ENCODE measurements at places on chromosomes 16 and 17. TPM values are rescaled to one million over a fixed set of nuclear protein-coding genes. Genes with fewer than 3 reads are reported as not detected.

The PPY gene
- total RNA-seq = not detected

The MPV17L gene
- total RNA-seq = 37.6 TPM

The CCDC144A gene
- total RNA-seq = 1.2 TPM

- H3K4me3 ChIP-seq = no peak overlapping the region
- H3K4me1 ChIP-seq = no peaks in the 10 kb centered on the region
- H3K36me3 ChIP-seq = no peaks in the 10 kb centered on the region
Measured at GRCh38 chr17:69961501-69962145, 113.4 kb upstream of the KCNJ16 start.

DNA sequence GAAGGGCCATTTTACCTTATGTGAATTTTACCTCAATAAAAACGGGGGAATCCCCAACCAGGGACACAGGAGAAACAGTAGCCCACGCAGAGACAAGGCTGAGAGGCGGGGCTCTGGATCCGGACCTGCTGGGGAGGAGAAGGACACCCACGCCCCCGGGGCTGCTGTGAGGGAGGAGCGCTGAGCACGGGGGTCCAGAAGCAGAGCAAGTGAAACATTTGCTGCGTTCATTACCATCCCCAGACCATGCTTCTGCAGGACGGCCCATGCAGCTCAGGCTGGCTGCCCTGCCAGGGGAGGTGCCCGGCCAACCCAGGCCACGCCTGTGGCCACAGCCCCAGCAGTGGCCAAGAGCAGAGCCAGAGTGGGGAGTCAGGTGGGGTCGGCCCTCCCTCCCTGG, 50.0 kb downstream of the KCNJ18 start:
- DNase-seq = no peak
- H3K4me3 ChIP-seq = no peak overlapping the region
- no peaks in the 10 kb centered on the region for H3K27me3 ChIP-seq
- H3K36me3 ChIP-seq = peaks cover 3% of the 10 kb centered on the region
- H3K4me1 ChIP-seq = no peaks in the 10 kb centered on the region

DNA sequence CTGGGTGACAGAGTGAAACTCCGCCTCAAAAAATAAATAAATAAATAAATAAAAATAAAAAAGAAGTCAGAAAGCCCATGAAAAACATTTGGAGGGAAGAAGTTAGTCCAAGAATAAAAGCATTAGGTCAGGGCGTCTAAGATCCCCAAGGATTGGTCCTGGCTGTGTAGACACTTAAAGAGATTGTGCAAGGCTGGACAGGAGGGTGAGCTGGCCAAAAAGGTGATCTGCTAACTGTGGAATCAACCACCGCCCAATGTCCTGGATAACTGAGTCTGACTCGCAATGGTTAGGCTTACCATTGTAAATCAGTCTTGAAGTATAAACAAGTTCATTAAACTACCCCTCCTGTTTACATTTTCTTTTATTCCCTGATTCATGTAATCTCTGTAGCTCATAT, 8.8 kb upstream of the ABCA8 start:
- no peak overlapping the region for H3K27ac ChIP-seq
- no peaks in the 10 kb centered on the region for H3K27me3 ChIP-seq
- no peaks in the 10 kb centered on the region for H3K36me3 ChIP-seq
- H3K4me1 ChIP-seq = no peaks in the 10 kb centered on the region
- DNase-seq = no peak
- H3K4me3 ChIP-seq = no peak overlapping the region

- no peak overlapping the region for H3K27ac ChIP-seq
- no peaks in the 10 kb centered on the region for H3K36me3 ChIP-seq
- no peak overlapping the region for H3K4me3 ChIP-seq
- H3K4me1 ChIP-seq = peaks cover 2% of the 10 kb centered on the region
Measured at GRCh38 chr17:61002316-61002736, 324.7 kb downstream of the BCAS3 start.

GRCh38 chr17:57466521-57466920, 210.2 kb downstream of the MSI2 start:
- peaks cover 31% of the 10 kb centered on the region for H3K4me1 ChIP-seq
- no peak overlapping the region for H3K4me3 ChIP-seq
- H3K27me3 ChIP-seq = no peaks in the 10 kb centered on the region
- DNase-seq = no peak

DNA sequence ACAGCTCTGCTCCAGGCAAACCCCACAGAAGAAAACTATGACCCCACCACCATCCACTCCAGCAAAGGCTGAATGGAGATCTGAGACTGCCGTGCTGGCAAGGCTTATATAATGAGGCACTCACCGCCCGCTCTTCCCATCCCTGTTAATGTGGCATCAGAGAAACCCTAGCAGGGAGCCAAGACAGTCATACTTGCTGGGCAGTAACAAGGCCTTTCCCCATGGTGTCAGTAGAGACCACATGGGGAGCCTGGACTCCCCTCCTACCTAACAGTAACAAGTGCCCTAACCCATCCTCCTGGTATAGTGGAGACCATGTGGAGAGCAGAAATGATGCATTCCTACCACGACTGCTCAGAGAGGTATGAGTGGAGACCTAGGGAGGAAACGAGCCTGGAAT, 235.2 kb downstream of the C16orf78 start:
- no peaks in the 10 kb centered on the region for H3K27me3 ChIP-seq
- H3K36me3 ChIP-seq = peaks cover 8% of the 10 kb centered on the region
- peaks cover 6% of the 10 kb centered on the region for H3K4me1 ChIP-seq
- peak overlapping the region; percentile 71 for H3K27ac ChIP-seq
- no peak overlapping the region for H3K4me3 ChIP-seq
